ENCODE measurements at places on chromosomes 2 and 18.

DNA sequence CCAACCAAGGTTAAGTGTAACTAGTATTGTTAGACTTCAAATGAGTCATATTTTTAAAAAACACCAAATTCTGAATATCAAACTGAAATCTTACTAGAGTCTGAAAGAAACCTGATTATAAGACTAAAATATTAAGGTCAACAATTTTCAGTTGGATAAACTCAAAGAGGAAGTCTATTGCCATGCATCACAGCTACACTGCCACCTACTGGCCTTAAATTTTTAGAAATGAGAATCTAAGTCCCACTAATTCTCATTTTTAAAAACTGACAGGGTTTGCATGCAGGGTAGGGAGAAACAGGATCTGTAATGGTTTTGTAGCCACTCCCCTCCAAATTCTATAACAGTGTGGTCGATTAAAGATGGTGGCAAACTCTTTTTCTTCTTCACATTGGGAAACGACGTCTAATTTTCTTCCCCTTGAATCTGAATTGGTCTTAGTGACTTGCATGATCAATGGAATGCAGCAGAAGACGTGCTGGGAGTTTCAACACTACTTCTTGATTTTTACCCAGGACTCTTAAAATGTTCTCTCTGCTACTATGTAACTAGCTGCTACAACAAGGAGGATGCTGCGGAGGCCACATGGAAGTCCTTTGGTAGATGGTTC lies 176.1 kb upstream of the SESTD1 start:
- DNase-seq, result no peak

DNA sequence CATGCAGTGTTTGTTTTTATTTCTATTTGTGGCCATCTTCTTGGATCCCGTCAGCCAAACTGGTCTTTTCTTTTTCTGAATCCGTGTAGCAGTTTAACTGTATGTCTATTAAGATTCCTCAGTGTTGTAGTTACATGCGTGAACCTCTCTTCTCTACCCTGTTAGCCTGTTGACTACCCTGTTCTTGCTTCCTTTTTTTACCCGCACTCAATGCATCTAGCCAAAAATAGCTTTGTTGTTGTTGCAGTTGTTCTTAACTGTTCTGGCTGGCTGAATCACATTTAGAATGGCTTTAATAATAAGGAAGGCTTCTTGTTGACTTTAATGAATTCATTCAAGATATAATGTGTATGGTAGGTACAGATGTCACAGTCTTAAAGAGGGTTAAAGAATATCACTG lies 137.1 kb downstream of the LCLAT1 start:
- no peak for DNase-seq

- DNase-seq, result no peak
These were observed at the start of gene TET3 for GRCh38 chr2:73984203-73984921. Gene TET3 (plus strand): TSS chr2:73984910. CDS start chr2:73986404, 1,494 bp downstream.

DNA sequence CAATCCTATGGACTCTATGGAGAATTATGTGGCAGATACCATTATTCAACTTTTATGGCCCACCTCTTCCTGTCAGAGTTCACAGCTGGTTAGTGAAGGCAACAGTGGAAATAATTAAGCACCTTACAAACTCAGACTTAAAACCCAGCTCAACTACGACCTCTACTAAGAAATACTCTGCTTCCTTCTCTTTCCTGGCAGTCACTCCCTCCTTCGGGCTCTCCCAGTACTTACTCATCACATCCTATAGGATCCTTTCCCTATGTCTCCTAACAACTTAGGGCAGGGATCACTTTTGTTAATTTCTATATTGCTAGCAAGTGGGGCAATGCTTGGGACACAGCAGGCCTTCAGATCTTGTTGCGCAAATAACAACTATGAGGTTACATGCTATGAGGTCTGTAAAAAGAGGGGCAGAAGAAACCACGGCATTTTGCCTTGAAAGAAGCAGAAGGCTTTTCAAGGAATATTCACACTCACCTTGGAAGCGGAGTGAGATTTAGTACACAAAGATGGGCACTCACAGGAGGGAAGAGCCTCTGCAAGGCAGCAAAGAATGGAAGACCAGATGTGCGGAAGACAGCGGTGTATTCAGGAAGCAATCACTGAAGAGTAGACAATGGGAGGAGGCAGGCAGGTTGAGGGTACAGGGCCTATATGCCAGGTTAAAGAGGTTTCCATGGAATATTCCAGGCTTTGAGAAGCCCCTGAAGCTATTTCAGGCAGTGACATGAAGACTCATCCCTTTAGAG lies 2.1 kb downstream of the STK39 start:
- no peak for DNase-seq
